Activated CD8-positive, alpha-beta memory T cell treated with anti-CD3 and anti-CD28 coated beads for 4 hours (primary cell): ENCODE measurements at places on chromosomes 4 and X.

GRCh38 chr4:123198706-123199105 lies 197.9 kb upstream of the SPRY1 start:
- no peak for DNase-seq

DNA sequence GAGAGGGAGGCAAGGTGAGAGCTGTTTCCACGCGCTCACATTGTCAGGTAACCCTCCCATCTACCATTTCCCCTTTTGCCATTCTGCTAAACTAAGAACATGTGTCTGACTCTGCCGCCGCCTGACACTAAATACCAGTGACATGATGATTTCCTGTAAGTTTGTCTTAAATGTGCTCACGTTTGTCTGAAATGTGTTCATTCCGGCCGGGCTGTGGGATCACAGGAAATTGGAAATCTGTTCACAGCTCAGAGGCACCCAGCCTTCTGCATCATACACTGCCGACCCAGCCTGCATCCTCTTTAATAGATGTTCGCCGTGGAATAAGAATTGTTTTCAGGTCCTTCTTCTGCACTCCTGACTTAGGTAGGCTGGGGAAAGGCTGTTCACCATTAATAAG lies 336.2 kb upstream of the PPARGC1A start:
- DNase-seq, result no peak

- DNase-seq, result no peak
These were observed at the start of gene PGRMC2 for GRCh38 chr4:128287141-128287870. PGRMC2 (minus strand) TSS chr4:128287813; CDS start chr4:128287790, 23 bp downstream.

DNA sequence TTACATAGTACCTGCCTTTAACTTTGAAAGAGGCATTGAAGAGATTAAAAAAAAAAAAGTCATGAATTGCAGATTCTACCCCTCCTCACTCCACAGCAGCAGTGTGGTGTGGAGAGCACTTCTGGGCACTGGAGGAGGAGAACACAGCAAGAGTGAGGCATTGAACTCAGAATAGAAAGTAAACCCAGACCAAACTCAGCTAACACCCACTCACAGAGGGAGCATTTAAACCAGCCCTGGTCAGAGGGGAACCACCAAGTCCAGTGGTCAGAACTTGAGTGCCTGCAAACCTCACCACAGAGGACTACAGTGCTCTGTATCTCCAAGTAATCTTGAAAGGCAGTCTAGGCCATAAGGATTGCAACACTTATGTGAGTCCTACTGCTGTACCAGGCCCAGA lies 15.6 kb upstream of the UGT2A1 start:
- no peak for DNase-seq

GRCh38 chr4:182245541-182246215 lies 2.5 kb downstream of the TENM3 start:
- DNase-seq, result no peak
